ENCODE measurements at places on chromosomes 2 and 18.

DNA sequence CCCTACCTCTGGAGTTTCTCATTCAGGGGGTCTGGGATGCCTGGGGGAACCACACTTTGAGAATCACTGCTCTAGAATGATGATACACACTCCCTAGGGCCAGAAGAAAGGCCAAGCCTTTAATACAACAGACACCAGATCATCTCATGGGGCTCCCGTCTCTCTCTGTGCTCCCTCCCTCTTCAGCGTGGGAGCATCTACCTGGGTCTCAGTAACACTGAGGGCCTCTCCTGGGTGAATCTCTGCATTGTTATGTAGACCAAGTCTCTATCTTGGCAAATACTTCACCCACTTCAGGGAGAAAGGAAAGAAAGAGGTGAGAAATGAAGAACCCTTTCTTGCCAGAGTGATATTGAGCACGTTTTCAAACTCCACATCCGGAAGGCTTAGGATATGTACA lies 146.8 kb upstream of the MSH6 start:
- no peak for DNase-seq

DNA sequence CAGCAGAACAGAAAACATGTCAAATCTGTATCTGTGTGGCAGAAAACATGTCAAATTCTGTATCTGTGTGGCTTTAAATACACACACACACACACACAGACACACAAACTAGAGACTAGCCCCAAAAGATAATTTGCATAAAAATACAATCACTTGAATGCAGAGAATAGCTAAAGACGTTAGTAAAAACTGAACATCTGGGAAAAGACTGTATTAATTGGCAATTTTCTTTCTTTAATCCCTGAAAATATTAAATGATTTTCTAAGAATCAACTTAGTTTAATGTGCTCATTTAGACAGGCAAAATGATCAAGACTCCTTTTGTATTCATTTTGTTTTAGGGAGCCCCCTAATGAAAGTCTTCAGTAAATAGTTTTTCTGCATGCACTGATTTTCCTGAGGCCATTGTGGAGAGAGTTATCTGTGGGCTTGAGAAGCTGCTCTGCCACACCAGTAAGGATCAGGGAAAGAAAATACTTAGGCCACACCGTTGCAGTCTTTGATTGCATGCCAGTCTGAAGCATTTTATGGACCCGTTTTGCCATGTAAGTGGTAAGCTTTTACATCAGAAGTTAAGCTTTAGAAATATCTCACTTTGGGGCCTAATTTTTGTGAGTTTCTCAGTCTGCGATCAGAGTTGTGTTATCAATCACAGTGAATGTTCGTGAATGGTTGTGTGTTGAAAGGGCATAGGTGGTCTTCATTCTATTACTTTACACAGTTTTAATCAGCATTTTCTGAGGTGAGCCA lies 2.2 kb downstream of the SPATS2L start:
- DNase-seq = peak; percentile 53

DNA sequence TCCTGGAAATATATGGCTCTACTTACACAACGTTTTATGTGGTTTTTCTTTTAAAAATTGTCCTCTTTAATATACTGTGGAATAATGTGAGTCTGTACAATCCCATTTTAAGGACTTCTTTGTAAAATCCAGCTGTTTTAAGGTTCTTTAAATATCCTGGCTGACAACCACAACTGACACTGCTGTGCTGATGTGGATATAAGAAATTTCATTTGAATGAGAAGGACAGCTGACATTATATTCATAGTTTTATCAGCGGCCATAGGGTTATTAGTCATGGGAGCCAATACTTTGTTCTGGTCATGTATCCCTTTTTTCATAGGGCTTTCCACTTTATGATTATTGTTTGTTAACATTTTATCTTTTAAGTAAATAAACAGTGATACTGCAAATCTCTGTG lies 169.5 kb downstream of the CAMKMT start:
- no peak for DNase-seq

DNA sequence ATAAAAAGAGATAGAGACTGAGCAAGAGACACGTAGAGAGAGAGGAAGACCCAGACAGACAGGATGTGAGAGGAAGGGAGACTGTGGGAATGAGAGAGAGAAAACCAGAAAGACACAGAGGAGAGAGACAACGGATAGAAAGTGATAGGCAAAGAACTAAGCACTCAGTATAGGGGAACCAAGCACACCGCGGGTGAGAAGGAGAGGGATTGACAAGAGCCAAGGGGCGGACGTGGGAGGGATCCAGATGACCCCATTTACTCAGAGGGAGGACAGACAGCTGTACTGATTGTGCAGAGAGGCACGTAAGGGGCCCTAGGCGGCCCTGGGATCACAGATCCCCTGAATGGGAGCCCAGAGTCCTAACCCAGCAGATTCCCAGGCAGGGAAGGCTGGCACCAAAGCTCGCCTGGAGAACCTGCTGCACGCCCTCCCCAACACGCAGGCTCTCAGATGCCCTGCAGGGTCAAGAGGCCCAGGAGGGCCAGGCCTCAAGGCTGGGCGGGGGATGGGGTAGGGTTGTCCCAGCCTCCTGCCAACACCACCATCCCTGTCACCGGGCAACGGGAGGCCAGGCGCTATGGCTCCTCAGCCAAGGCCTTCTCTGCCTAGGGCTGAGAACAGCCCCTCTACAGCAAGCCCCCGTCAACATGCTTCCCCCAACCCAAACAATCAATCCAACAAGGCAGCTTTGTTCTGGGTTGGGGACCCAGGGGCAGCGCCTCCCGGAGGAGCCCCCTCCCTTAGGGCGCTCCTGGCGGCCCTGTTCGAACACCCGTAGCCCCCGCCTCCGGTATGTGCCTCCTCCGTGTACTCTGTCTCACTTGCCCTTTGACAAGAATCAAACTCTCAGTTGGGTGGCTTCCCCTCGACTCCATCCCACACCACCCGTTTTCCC lies 579 bp downstream of the LOXL3 start:
- no peak for DNase-seq

DNA sequence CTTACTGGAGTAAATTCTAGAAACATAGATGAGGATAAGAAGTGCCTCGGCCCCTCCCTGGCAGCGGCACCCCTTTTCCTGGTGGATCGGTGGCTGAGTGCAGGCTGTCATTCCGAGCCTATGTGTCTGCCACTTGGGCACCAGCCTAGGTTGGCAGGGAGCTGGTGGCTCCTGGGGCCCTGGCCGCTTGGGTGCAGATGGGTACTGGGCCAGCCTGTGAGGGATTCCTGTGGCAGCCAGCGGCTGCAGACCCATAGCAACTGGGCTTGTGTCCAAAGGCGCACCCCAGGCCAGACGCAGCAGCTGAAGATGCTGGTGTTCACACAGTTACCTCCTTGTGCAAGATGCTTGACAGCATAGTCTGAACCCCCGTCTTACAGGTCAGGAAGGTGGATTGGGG lies 2.8 kb downstream of the SNORC start:
- no peak for DNase-seq

GRCh38 chr18:69916412-69916811 lies 31.3 kb downstream of the CD226 start:
- no peak for DNase-seq

Measured in renal cortical epithelial cell (primary cell).